Activated CD8-positive, alpha-beta T cell treated with anti-CD3 and anti-CD28 coated beads for 36 hours (primary cell): ENCODE measurements at places on chromosomes 12 and 14.

DNA sequence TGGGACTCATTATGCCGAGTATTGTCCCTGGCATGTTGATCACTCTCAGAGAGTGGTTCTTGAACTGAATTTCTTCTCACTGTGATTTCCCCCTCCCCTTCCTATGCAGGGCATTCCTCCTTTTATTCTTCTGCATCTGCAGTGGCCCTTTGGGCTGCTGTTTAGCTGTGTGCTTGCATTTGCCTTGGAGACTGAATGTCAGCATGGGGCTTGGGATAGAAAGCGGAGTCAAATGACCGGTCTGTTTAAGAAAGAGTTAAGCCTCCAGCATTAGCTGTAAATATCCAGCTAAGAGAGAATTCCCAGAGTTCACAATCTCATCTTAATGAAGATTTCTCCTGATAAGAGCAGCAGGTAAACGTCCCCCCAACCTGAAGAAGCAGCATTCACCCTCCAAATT lies 65.6 kb upstream of the RMST start:
- H3K27ac ChIP-seq: no peak overlapping the region
- DNase-seq: no peak
- H3K36me3 ChIP-seq: no peaks in the 10 kb centered on the region
- no peaks in the 10 kb centered on the region for H3K4me1 ChIP-seq
- H3K27me3 ChIP-seq: no peaks in the 10 kb centered on the region
- no peak overlapping the region for H3K4me3 ChIP-seq

DNA sequence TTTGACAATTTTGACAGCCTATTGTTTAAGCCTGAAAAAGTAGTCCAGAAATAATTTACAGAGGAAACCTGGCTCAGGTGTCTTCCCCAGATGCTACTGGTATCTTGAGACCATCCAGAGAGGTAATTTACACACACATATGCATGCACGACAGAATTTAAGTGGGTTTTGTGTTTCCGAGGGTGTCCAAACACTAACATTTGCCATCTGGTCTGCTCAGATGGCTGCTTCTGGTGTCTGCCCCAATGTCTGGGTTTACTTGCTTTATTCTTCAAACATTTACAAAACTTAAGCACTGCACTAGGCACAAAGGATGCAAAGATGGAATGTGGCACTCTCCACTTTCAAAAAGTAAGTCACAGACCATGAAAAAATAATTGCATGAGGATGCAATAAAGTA lies 226.6 kb upstream of the EGLN3 start:
- DNase-seq: no peak
- H3K4me1 ChIP-seq: no peaks in the 10 kb centered on the region
- H3K36me3 ChIP-seq: no peaks in the 10 kb centered on the region
- no peak overlapping the region for H3K4me3 ChIP-seq
- H3K27ac ChIP-seq: no peak overlapping the region

DNA sequence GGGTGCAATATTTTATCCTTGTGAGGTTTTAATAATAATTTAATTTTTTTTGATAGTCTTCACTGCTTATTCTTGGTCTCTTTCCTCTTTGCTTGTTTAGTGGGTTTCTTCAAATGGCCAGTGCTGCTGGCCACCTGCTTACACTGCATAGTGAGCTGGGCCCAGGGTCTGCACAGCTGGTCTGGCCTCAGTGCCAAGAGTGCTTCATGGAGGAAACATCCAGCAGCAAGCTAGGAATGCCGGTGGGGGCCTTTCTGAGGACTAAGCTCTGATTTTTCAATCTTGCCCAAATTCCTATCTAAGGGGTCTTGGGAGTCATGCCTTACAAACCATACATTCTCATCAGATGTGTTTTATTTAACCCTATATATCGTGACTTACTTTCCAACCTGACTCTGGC lies 13.3 kb upstream of the BDKRB2 start:
- no peaks in the 10 kb centered on the region for H3K36me3 ChIP-seq
- H3K4me1 ChIP-seq: peaks cover 2% of the 10 kb centered on the region
- H3K4me3 ChIP-seq: no peak overlapping the region
- no peak for DNase-seq
- H3K27ac ChIP-seq: no peak overlapping the region

DNA sequence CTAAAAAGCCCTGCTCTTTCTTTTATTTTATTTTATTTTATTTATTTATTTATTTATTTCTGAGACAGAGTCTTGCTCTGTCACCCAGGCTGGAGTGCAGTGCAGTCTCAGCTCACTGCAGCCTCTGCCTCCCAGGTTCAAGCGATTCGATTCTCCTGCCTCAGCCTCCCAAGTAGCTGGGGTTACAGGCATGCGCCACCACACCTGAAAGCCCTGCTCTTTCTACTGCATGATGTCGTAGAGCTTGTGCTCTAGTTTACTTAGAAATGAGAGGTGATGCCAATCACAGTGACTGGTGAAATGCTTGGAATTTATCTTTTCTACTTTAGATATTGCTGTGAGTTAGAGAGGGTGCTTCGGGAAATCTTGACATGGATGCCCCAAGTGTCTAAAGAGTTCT lies 54.5 kb downstream of the DAD1 start:
- no peaks in the 10 kb centered on the region for H3K27me3 ChIP-seq
- H3K4me3 ChIP-seq: peak overlapping the region; percentile 79
- peak; percentile 31 for DNase-seq
- H3K27ac ChIP-seq: peak overlapping the region; percentile 94
- H3K36me3 ChIP-seq: peaks cover 95% of the 10 kb centered on the region

GRCh38 chr14:47917344-47917954 lies 242.0 kb upstream of the MDGA2 start:
- H3K36me3 ChIP-seq: no peaks in the 10 kb centered on the region
- H3K4me1 ChIP-seq: no peaks in the 10 kb centered on the region
- peak; percentile 15 for DNase-seq

DNA sequence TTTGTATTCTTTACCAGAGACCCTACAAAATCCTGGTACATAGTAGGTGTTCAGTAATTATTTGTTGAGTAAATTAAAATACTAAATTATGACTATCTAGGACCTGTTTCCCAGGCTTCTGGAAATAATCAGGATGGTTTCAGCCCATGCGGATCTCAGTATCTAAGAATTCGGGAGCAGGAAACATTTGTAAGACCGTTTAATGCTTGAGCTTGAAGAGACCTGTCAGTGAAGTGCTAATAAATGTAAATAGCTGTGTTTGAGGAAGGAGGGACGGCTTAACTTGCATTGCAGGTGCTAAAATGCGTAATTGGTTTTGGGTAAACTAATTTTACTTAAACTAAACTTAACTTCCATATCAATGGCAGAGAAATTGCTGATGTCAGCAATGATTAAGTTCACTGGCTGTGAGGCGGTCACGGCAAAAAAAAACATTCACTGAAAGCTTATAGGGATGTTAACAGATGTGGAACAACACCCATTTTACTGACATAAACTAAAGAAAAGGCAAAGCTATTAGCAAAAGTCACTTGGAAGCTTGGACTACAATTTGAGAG lies 28.6 kb upstream of the AEBP2 start:
- H3K36me3 ChIP-seq: no peaks in the 10 kb centered on the region
- no peak overlapping the region for H3K4me3 ChIP-seq
- no peaks in the 10 kb centered on the region for H3K27me3 ChIP-seq
- no peak overlapping the region for H3K27ac ChIP-seq
- H3K4me1 ChIP-seq: no peaks in the 10 kb centered on the region
- DNase-seq: no peak

- no peak overlapping the region for H3K4me3 ChIP-seq
- H3K4me1 ChIP-seq: no peaks in the 10 kb centered on the region
- H3K36me3 ChIP-seq: no peaks in the 10 kb centered on the region
- DNase-seq: no peak
These were observed 380.1 kb downstream of the SOX5 start for GRCh38 chr12:23569356-23569755.

GRCh38 chr14:103623883-103624482 lies 5.0 kb upstream of the KLC1 start:
- peaks cover 3% of the 10 kb centered on the region for H3K27me3 ChIP-seq
- H3K36me3 ChIP-seq: no peaks in the 10 kb centered on the region
- H3K4me1 ChIP-seq: peaks cover 15% of the 10 kb centered on the region
- no peak for DNase-seq
- no peak overlapping the region for H3K4me3 ChIP-seq

- H3K4me1 ChIP-seq: no peaks in the 10 kb centered on the region
- no peak overlapping the region for H3K4me3 ChIP-seq
- no peak for DNase-seq
- no peaks in the 10 kb centered on the region for H3K36me3 ChIP-seq
- H3K27me3 ChIP-seq: no peaks in the 10 kb centered on the region
These were observed 107.6 kb upstream of the SYT1 start for GRCh38 chr12:78756936-78757335.

GRCh38 chr14:67493092-67493717 lies 4.7 kb upstream of the TMEM229B start:
- H3K36me3 ChIP-seq: peaks cover 3% of the 10 kb centered on the region
- H3K4me1 ChIP-seq: peaks cover 37% of the 10 kb centered on the region
- DNase-seq: no peak
- H3K4me3 ChIP-seq: no peak overlapping the region
- H3K27ac ChIP-seq: no peak overlapping the region

DNA sequence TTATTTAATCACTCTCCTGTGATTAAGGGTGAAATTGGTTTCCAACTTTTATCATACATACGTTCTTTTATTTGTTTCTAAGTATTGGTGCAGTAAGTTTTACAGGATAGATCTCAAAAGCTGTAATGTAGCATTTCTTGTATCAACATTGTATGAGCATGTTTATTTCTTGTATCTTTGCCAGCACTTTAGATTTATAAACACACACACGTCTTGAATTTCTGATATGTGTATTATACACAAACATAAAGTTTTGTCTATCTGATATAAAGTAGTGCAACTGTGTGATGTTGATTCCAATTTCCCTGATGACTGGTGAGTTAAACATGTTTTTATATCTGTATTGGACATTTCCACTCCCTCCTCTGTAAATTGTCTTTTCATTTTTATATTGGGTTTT lies 134.7 kb downstream of the NOVA1 start:
- no peaks in the 10 kb centered on the region for H3K4me1 ChIP-seq
- no peak overlapping the region for H3K4me3 ChIP-seq
- no peak for DNase-seq
- no peak overlapping the region for H3K27ac ChIP-seq
- H3K27me3 ChIP-seq: no peaks in the 10 kb centered on the region

DNA sequence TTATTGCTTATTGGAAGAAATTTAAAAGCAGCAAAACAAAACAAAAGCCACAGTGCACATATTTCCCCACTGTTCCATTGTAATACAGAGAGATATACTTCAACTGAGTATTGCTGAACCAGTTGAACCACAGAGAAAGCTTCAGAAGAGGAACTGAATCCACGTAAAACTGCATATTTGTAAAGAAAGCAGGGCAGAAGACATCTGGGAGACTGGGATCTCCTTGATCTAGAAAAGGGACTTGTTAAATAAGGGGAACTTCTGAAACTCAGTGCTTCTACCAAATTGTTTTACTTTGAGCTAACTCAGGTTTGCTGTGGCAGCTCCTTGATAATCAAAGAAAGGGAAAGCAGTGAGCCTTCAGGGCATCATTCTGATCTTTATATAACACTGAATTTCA lies 411.1 kb upstream of the MDGA2 start:
- no peak overlapping the region for H3K27ac ChIP-seq
- H3K4me3 ChIP-seq: no peak overlapping the region
- H3K27me3 ChIP-seq: no peaks in the 10 kb centered on the region
- DNase-seq: no peak
- H3K4me1 ChIP-seq: no peaks in the 10 kb centered on the region

DNA sequence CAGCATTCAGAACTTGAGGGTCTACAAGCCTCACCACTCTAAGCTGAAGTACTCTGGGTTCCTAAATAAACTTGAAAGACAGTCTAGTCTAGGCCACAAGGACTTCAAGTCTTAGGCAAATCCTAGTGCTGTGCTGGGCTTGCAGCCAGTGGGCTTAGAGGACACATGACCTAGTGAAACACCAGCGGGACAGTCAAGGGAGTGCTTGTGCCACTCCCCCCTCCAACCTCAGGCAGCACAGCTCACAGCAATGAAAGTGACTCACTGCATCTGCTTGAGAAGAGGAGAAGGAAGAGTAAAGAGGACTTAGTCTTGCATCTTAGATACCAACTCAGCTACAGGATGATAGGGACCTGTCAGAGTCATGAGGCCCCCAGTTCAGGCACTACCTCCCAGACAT lies 438.1 kb downstream of the IPO8 start:
- H3K36me3 ChIP-seq: no peaks in the 10 kb centered on the region
- no peaks in the 10 kb centered on the region for H3K4me1 ChIP-seq
- H3K27me3 ChIP-seq: no peaks in the 10 kb centered on the region

DNA sequence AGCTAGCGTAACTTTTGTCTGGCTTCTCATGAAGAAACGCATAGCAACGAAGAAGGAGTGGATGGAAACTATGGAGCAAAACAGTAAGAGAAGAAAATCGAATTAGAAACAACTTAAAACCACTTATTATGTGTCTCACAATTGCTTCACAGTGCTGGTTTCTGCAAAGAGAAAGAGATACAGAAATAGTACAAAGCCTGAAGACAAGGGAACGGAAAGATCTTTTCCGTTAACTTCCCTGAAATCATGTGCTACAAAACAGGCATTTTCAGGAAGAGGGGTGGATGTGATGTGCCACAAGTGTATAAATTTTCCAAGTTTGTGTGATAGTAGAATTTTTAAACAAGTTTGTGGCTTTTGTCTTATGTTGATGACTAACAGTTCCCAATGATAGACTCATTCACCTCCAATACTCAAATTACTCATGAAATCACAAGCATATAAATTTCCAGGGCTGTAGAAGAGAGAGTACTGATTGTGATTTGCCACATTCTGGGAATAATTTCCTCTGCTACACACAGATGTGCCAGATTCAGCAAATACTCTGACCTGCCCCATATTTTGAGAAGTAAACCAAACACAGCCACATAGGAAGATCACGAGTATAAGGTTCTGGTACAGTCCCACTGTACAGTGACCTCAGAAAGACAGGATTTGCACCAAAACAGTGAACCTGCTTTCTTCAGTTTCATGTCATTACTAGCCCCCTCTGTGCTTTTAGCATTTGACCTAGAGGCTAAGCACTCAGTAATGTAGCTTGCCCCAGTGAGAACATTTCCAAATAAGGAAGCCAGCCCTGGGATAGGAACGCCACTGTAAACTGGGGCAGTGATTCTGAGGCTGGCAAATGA lies 41.4 kb upstream of the PPFIA2 start:
- H3K27ac ChIP-seq: no peak overlapping the region
- peaks cover 15% of the 10 kb centered on the region for H3K4me1 ChIP-seq
- H3K27me3 ChIP-seq: peaks cover 8% of the 10 kb centered on the region
- no peak for DNase-seq

DNA sequence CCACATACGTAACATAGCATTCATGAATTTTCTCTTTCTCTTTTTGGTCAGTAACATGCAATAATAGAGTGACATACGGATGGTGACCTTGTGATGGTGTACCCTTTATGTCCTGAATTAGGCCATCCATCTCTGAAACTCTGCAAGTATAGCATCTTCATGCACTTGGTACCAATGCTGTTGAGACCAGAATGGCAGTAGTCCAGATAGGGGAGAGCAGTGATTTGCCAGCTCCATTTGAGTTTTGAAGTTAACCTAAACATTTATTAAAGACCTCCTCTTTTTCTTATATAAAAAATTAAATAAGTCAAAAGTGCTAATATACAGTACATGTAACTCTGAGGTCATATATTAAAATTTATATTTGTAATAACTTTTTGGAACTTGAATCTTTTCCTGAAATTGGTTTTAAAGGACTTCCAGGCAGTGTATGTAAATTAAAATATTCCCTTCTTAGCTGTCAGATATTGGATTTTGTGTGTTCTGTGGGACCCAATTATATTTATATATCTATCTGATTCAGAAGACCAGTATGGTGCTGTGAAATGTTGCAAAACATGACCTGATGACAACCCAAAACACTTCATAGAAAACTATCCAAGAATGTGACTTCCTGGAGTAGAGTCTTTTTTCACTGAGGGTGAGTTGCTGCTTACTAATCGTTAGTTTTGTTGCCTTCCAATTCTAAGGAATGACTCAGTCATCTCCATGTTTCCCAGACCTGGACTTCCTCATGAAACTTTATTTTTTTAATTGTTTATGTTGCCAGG lies 3.5 kb downstream of the ELK3 start:
- DNase-seq: no peak
- peak overlapping the region; percentile 78 for H3K27ac ChIP-seq
- H3K36me3 ChIP-seq: peaks cover 7% of the 10 kb centered on the region
- peaks cover 59% of the 10 kb centered on the region for H3K4me1 ChIP-seq
- no peak overlapping the region for H3K4me3 ChIP-seq
- no peaks in the 10 kb centered on the region for H3K27me3 ChIP-seq
